ENCODE measurements at places on chromosomes 2 and 18.

DNA sequence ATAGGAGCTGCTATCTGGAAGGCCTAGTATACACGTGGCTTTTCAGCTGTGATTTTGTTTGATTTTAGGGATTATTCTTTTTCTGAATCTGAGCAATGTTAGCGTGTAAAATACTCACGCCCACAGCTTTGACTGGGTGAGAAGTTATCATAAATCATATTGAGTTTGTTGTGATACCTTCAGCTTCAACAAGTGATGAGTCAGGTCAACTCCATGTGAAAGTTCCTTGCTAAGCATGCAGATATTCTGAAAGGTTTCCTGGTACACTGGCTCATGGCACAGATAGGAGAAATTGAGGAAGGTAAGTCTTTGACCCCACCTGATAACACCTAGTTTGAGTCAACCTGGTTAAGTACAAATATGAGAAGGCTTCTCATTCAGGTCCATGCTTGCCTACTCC is at the start of gene GKN1:
TSS of gene GKN1 (plus strand) at position 386 of the 400 bp plus-strand sequence. CDS start 42 bp downstream, outside the sequence.
- DNase-seq = no peak

- no peak for DNase-seq
Measured at GRCh38 chr2:127620866-127621265, 25.1 kb upstream of the GPR17 start.

- peak; percentile 52 for DNase-seq
Measured at GRCh38 chr2:191115391-191115790, 35.4 kb downstream of the STAT4 start.

GRCh38 chr18:37336568-37337285 is 228.9 kb downstream of the CELF4 start:
- DNase-seq = no peak

GRCh38 chr18:56487801-56488200 is 150.6 kb downstream of the TXNL1 start:
- no peak for DNase-seq

- no peak for DNase-seq
Measured at GRCh38 chr2:44524347-44524926, 162.7 kb downstream of the CAMKMT start.

DNA sequence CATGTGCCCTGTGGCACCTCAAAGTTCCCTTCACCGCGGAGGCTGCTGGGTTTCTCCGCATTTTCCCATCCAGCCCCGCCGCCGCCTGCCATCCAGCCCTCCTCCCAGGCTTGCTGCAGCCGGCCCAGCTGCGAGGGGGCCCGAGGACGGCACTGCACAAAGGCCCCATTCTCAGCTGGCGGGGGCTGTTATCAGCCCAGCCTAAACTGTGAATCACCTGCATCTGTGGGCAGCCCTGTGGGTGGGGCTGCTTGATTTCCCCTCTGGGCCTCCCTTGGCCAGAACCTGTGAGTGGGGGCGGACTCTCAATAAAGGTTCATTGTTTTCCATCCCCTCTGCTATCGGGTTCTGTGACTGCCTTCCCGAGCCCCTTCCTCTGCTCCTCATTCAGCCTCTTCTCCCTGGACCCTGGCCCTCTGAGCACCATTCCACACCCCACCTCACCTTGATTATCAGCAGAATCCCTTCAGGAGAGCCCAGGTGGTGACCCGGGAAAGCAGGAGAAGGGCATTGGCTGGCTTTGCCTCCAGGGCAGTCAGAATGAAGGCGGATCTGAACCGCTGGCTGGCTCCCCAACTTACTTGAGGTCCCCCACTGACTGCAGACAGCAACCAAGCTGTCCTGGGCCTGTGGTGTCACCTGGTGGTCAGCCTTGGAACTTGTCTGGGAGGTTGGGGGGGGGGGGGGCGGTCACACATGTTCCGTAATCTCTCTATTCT is 204.5 kb downstream of the ZFP36L2 start:
- no peak for DNase-seq

DNA sequence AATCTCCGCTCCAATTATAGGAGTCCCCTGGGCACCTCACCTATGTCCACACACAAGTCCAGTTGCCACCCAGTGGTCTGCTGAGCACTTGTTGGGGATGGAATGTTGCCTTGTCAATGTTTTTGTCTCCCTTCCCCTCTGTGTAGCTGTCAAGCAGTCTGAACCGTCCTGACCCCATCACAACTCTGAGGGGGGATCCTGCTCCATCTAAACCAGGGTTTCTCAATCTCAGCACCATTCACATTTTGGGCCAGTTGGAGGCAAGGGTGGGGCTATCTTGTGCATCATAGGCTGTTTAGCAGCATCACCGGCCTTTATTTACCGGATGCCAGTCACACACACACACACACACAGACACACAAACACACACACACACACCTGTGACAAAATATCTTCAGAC is 53.0 kb downstream of the CYP26B1 start:
- DNase-seq = no peak

DNA sequence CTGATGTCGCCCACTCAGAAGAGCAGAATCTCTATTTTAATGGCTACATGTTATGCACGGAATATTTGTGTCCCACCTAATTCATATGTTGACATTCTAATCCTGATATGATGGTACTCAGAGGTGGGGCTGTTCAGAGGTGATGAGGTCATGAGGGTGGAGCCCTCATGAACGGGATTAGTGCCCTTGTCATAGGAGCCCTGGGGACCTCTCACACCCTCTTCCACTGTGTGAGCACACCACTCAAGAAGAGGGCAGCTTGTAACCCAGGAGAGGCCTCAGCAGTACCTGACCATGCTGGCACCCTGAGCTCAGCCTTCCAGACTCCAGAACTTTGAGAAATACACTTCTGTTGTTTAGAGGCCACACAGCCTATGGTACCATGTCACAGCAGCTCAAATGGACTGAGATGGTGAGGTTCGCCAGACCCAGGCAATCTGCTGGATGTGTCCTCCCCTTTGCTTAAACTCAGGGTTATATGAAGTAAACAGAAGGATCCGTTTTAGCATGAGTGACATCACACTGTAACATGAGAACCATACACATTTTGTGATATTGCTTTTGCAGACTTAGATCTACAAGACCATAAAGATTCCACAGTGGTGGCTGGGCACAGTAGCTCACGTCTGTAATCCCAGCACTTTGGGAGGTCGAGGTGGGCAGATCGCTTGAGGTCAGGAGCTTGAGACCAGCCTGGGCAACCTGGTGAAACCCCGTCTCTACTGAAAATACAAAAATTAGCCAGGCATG is 48.7 kb downstream of the ATOH8 start:
- no peak for DNase-seq

GRCh38 chr2:150051004-150051403 is 436.5 kb downstream of the RND3 start:
- DNase-seq = no peak

DNA sequence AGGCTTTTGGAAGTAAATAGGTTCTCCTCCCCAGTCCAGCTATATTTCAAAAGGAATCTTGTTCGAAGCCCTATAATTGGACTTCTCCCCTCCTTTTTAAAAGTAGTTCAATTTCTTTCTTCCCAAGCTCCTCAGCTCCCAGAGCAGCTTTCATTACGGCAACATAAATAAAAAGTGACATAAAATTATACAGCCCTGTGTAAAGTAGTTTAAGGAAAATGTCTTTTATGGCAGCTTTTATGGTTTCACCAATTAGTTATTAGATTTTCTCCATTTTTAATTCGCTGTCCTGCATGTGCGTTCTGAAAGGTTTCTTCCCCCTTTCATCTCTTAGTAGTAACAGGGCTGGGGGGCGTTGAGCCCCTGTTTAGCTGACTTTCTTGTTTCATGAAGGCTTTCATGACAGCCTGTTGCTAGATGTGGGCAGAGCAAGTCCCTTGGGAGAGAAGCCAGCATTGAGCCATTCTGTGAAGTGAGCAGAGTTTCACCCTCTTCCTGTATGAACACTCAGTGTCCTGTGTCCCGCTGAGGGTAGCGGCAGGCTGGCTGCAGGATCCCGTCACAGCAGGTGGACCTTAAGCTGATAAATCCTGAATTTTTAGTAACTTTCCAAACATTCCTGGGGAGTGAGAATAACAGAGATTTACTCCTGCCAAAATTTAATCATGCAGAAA is 229.7 kb upstream of the SPRED2 start:
- no peak for DNase-seq

- DNase-seq = no peak
Measured at GRCh38 chr18:59898609-59899297, 1.0 kb upstream of the PMAIP1 start.

DNA sequence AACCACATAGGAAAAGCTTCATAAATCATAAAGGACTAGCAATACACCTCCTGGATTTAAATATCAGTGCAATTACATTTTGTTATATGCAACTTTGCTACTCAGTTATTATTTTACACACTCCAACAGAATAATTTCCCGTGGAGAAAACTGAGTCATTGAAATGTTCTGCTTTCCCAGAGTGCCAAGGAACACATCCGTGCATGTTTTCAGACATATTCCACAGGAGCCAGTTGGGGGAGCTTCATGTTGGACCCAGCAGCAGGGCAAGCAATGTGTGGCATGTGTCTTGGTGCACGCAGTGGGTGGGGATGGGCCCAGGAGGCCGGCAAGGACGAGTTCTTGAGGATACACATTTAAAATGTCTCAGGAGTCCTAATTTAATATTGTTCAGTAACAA is 14.4 kb upstream of the SMIM21 start:
- no peak for DNase-seq

DNA sequence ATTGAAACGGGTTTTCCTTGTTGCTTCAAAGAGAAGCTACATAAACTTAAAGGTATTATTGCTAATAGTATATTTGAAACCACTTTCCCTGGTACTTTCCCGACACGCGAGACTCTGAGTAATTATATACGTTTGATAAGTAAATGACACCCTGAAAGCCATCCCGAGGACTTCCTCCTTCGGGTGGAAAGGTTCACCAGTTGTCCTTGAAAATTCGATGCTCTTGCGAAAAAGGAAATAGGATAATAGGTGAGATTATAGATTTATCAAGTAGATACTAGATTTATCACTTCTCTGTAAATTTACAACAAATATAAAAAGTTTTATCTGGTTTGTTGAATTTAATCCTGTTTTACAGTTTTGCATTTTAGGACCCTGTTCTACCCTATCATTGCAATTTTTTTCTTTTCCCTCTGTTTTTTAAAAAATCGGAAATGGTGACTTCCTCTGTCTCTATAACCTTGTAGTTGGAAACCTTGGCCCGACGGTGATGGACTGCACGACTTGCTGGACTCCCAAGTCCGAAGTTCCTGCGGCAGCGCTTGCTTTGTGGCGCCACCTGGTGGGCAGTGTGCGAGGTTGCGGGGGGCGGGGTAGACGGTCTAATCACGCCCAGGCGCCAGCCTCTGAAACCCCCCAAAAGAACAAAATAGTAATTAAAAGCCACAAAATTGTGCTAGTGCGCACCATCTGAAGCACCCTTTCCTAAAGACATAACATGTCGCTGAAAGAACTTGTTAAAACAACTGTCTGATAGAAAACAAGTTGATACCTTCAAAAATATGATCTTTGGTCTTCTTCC is 972 bp upstream of the DLX2 start:
- DNase-seq = peak; percentile 60

DNA sequence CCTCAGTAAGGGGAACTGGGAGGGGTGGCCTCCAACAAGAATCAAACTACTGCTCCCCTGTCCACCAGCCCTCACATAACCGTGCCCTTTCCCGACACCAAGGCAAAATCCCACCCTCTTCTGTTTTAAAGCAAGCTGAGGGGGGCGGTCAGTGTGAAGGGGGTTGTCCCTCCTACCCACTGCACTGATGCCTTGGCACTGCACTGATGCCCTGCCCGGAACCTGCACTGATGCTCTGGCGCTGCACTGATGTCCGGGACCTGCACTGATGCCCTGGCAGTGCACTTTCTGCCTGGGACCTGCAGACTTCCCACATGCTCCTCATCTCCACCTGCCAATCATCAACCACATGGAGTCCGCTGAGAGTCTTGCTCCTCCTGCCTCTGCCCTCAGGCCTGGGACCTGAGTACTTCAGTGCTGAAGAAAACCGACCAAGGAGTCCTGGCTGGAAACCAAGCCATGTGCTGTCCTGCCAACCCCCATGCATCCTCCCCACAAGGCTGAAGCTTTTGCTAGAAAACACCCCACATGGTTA is 179.5 kb downstream of the SMAD2 start:
- no peak for DNase-seq

DNA sequence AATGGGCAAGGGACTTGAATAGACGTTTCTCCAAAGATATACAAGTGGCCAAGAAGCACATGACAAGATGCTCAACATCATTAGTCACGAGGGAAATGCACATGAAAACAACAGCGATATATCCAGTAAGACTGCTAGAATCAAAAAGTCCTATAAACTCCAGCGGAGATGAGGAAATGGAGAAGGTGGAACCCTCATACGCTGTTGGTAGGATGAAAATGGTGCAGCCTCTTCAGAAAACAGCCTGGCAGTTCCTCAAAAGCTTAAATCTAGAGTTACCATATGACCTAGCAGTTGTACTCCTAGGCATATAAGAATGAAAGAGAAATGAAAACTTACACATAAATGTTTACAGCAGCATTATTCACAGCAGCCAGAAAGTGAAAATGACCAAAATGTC is 48.1 kb downstream of the HPCAL1 start:
- DNase-seq = no peak

GRCh38 chr18:32980896-32981295 is 208.1 kb upstream of the KLHL14 start:
- no peak for DNase-seq

DNA sequence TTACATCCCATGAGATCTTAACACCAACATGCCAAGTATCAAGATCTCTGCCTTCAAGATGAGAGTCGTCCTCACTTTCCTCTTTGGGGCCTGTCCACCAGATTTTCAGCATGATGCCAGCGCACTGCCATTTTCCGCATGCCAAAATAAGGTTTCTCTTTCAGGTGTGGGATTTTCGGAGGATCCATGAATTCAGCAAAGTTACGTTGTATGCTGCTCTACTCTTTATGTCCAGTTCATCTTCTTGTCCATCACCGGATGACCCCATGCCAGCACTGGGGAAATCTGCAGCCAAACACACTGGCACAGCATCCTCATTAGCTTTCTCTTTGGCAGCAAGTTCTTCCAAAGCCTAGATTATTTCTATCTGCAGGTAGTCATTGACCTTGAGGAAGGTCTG is 4.9 kb upstream of the HAAO start:
- no peak for DNase-seq

- DNase-seq = no peak
Measured at GRCh38 chr2:128313091-128313836, 5.4 kb downstream of the HS6ST1 start.

DNA sequence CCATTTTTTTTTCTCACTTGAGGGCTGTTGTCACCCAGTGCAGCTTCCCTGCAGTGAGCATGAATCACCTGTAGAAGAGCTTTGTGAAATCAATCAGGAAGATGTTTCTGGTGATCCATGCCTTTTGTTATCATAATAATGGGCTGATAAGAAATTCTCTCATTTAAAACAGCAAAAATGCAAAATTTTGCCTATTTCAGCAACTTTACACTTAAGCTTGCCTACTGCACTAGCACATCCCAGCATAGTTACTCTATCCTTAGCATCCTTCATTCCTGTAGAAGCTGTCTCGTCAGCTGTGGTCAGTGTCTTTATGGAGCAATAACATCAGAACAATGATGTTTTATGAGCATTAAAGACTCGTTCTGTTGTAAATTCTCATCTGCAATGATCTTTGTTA is 178.6 kb upstream of the ZNF804A start:
- no peak for DNase-seq

GRCh38 chr2:70983506-70984227 is 5.2 kb downstream of the ANKRD53 start:
- DNase-seq = no peak
